Activated CD8-positive, alpha-beta memory T cell treated with anti-CD3 and anti-CD28 coated beads for 1 hour (primary cell): ENCODE measurements at places on chromosomes 13 and 19.

DNA sequence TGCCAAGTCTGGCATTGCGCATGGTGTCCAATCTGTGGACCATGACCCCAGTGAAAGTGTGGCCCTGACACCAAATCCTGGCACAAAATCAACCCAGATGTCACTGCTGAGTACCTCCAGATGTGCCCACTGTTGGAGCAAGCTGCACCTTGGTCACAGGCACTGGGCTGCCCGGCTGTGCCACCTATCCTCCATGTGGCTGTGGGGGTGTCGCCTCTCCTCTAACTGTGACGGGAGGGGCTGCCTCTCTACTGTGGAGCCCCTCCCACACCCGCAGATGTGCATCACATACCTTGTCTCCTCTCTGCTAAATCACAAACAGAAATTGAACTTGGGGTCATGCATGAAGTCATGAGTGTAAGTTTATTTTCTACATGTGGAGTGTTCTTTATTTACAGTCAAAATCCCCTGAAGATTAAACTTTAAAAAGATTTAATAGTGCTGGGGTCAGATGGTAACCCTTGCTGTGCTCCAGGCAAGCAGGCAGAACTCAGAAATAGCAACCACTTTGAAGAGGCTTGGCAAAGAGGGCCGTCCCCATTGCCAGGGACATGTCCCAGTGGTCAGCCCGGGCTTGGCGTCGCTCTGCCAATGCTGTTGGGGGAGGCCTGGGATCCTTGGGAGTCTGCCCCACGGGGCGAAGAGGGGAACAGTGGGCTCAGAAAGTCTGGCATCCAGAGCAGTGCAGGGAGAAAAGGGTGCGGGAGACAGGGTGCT lies 46.4 kb upstream of the ZNF536 start:
- DNase-seq: no peak

- DNase-seq: no peak
Observed at GRCh38 chr13:25659091-25659795, 287.5 kb downstream of the ATP8A2 start.

DNA sequence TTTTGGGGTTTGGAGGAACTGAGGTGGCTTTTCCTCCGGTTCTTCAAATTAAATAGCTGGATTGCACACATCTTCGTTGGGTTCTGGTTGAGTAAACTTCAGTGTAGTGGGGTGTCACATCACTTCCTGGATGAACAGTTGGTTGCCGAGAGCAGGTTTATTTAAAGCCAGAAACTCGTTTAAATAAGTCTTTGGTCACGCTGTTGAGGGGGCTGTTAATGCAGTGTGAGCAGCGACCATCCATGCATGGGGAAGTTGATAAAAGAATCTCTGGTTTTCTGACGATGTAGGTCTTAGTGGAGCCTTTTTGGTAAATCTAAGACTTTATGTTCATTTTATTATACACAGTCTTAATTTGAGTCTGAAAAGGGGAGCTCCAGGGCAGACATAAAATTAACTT lies 351.2 kb upstream of the ARGLU1 start:
- no peak for DNase-seq

DNA sequence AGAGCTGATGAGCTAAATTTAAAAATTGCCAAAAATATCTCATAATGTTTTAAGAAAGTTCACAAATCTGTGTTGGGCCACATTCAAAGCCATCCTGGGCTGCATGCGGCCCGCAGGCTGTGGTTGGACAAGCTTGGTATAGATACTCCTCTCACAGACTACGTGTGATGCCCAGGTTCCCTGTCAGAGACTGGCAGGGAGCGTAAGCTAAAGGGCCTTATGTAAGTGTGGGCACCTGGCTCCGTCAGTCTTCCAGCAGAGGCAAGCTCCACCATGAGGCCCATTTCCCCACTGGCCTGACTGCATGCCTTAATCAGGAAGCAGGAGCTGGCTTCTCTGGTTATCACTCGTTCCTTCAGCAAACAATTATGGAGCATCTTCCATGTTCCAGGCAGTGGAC lies 200.2 kb downstream of the FOXO1 start:
- no peak for DNase-seq
